ENCODE measurements at places on chromosomes 4 and X.

GRCh38 chr4:113146876-113147358 is 97.5 kb downstream of the ANK2 start:
- no peak for DNase-seq

DNA sequence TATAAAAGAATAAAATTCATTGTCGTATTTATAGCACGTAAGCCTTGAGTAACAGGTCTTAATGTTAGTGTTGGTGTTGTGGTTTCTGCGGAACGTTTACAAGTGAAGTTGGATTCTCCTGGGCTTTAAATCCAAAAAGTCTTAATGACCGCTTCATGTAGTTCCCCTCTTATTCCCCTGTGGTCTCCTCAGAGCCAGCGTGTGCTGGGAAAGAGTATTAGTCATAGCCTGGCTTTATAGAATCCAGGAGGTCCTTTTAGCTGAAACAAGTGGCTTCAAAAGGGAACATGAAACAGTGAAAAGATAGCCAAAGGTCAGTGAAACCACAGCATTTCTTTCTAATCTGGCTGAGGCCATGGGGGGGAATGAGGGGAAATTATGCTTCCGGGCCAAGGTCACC is 79.1 kb downstream of the CLCN4 start:
- DNase-seq, result no peak

DNA sequence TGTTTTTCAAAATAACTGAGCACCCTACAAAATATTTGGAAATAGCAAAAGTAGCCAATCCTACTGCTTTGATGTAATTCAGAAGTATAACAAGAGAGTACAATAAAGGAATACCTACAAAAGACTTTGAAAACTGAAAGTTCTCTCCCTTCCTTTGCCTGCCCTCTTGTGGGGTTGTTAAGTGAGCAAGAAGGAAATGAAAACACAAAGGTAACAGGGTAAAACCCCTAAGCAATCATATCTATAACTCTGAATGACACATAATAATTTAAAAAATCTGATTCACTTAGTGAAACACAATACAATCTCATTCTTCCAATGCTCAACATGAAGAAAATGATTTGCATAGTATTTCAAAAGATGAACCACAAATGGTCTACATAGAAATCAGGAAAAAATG is 98.2 kb downstream of the FRYL start:
- DNase-seq, result no peak

GRCh38 chr4:86108137-86108536 is 251.7 kb downstream of the MAPK10 start:
- no peak for DNase-seq

- DNase-seq, result no peak
These were observed 15.0 kb downstream of the BST1 start for GRCh38 chr4:15717657-15718416.

GRCh38 chr4:145784036-145784435 is 104.1 kb downstream of the C4orf51 start:
- DNase-seq, result no peak

DNA sequence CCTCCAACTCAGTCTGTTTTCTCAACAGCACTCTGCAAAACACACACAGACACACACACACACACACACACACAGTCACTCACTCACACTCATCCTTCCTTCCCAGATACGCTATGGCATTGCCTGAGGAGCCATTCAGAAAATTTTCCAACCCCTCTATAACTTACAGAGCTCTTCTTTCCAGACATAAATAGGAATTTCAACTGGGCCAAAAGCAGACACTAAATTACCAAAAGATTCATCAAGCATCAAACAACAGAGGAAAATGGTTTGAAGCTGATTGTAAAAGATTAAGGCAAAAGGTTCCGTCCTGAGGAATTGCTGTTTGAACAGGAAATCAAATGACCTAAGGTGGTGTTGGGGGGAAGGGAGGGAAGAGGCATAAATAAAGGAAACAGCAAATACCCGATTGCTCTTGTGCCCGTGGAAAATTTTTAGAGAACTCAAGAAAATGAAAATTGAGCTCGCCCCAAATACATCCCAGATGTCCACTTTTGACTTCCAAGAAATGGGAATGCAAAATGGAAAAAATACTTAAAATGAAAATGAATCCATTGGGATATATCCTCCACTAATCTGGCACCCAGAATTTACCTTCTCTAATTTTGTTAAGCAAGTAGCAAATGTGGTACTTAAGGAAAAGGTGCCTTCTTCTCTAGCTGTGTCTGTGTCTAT is 183.6 kb downstream of the QDPR start:
- no peak for DNase-seq

DNA sequence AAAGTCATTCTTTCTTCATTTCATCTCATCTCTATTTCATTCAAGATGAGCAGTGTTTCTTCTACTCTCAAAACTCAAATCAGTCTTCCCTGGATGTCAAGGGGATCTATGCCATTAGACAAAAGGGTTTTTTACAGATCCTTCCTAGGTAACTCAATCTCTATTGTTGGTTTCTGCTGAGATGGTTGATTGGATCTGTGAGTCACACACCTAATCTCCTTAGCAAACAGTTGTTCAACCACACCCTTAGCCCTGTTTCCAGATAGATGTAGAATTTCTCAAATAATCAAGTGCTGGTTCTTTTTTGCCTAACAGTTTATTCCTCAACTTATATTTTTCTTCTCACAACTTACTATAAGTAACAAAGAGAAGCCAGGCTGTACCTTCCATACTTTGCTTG is 200.5 kb downstream of the KDR start:
- DNase-seq, result no peak

DNA sequence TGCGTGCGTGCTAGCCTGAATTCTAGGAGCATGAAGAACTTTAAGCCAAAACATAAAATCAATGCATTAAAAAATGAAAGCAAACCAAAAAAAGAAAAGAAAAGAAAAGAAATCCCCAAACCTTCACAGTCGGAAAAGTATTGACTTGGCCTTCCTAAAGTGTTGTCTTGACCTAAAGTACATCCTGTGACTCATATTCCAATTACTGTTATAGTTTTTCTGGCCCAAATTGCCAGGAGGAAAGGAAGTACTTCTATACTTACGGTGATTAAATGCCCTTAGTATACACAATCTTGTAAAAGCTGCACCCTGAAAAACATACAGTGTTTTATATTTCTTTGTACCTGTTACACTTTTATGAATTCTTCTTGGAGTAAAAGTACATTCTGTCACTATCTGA is 512.8 kb downstream of the ANKRD50 start:
- no peak for DNase-seq

DNA sequence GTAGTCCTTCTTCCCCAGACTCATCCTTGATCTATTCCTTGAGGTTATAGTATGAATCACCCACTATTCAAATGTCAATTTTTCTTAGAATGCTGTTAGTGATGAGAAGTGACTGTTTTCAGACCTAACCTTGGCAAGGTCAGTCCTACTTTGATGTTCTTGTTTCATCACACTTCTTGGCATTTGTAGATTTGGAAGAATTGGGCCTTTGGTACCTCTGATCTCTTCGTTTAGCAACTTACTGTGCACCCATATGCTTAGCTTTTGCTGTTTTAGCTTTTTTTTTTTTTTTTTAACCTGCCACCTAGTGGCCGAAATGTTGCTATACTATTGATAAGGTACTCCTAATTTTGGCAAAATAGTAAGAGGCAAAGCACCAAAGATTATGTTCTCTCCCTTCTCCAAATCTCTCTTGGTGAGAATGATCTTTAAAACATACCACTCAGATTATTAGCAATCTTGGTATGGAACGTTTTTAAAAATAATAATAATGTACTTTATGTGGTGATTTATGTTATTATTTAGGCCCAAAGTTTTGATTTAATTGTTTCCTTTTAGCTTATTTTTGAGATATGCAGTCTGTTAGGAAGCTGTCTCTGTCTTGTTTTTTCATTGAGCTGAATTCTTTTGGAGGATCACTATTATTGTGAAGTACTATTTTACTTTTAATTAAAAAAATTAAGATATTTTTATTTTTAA is 16.6 kb downstream of the DCK start:
- DNase-seq, result no peak

GRCh38 chrX:3584415-3584996 is 128.9 kb downstream of the PRKX start:
- no peak for DNase-seq

DNA sequence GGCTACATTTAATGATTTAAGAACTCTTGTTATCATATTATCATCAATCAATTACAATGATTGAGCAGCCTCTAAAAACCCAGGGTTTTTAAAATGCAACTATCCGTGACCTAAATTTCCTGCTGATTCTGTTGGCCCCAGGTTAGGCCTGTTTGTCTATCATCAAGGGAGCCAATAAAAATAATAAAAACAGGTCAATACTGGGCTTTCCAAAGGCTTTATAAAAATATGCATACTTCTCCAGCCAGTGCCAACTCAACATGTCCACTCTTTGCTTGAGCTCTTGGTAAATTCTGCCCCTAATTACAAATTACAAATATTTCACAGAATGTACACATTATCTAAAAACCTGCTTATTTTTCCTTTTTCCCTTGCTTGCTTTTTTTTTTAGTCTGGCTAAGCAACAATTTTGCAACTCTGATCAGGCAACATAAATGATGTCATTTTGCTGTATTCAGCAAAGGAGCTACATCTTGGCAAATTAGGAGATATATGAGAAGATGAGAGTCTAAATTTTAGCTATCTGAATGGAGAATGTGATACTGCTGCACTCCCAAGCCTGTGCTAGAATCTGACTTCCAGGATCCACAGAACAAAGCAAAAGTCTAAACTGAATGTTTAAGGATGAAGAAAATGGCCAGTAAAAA is 204.0 kb downstream of the SCFD2 start:
- DNase-seq, result no peak

DNA sequence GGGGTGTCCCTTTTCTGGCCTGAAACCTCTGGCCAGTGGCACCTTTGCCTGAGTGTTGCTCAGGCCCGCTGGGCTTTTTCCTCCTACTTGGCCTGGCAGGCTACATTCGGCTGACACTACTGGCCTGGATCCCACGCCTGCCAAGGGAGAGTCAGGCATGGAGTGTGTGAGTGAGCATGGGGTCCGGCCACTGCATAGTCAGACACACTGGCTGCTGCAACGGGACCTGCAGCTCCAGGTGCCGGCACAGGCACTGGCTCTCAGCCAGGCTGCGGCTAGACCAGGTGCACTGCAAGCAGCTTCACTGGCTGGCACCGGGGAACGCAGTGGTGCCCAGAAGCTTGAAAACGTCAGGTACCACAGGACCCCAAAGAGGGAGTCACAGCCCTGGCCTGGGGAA is 434.9 kb downstream of the ARHGAP24 start:
- DNase-seq, result no peak

DNA sequence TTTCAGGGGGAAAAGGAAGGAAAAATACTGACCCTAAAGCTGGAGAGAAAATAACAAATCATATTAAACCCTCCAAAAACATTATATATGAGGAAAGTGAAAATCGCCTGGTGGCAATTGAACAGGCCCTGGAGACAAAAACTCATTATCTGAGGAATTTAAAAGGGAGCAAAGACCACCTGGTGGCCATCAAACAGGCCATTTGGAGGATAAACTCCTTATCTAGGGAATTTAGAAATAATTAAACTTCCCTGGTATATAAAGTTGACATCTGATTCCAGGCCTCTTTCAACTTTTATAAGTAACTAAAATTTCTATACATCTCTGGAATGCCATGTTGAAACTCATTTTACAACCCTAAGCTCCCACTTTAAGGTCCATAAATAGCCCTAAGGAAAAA is 35.2 kb downstream of the CHM start:
- no peak for DNase-seq

- DNase-seq, result no peak
These were observed 334.9 kb downstream of the OPHN1 start for GRCh38 chrX:68098431-68098830.

DNA sequence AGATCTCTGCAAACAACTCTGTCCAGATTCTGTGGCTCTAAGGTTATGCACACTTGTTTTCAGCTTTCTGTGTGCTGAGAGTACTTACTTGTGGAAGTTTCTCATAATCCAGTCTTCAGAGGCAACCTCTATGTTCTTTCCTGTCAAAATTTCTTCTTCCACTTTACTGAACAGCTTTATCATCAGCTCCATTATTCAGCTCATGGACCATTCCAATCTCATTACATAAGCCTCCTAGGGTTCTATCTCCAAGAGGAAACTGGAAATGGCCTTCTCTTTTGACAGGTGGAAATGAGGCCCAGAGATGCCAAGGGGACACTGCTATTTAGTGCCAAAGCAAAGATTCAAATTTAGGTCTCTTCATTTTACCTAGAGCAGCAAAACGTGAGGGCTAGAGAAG is 61.3 kb downstream of the CHRDL1 start:
- no peak for DNase-seq

DNA sequence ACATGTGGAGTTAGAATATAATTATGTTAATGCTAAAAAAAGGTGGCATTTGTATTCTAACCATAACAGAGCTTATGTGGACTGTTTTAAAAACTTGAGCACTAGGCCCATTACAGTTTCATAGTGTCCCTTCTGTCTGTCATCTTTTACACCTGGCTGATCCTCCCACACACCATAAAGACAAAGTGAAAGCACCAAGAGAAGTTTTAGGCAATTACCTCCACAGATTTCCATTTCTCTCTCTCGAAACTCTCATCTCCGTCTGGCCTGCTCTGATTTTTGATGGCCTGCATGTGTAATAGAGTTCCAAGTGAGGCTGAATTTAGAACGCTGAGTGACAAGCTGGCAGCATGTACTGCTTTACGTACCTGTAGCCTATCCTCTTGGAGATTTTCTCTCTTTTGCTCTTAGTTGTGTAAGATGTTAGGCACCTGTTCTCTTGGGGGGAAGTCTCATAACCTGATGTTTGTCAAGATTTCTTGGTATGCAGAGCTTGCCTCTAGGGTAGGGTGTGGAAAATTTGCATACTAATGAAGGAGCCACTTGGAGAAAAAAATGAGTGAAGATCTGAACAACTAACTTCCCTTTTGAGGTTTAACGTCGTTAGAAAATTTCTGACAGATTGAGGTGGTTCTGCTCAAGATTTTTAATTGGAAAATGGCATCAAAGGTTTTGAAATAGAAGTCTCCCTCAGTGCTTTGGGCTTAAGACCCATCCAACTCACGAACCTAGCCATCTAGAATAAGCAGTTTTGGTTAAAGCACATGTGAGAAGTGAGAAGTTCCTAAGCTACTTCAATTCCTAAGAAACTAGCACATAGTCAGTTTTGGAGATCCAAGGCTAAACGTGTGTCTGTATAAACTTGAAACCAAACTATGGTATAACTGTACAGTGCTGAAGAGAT is 57.6 kb upstream of the RAP1GDS1 start:
- DNase-seq, result no peak

DNA sequence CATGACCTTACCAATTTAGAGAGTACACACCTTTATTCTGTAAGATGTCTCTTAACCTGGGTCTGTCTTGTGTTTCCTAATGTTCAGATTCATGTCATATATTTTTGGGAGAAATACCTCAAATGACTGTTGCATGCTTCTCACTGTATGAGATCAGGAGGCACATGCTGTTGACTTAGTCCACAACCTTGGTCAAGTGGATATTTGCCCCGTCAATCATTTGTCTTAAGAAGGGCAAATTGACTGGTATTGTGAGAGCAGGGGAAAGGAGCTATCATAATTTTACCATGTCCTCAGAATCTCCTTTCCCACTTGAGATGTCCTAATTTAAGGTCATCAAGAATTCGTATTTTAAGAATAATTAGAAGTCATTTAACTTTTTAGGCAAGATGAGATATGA is 11.0 kb downstream of the NUDT9 start:
- DNase-seq, result no peak

Measured in endothelial cell (in vitro differentiated cells).